ENCODE measurements at places on chromosomes 16 and 17. TPM values are rescaled to one million over a fixed set of nuclear protein-coding genes. Genes with fewer than 3 reads are reported as not detected.

The DOK4 gene
- total RNA-seq: 25.0 TPM

The KAT2A gene
- 20.8 TPM for total RNA-seq

The BLTP2 gene
- 67.9 TPM for total RNA-seq

- ATAC-seq: no peak
These were observed 403.0 kb upstream of the ASIC2 start for GRCh38 chr17:33696102-33696501.

All from esophagus mucosa (tissue), 1 donor.